Breast epithelium (tissue), 4 donors: ENCODE measurements at places on chromosomes 3 and 15. TPM values are rescaled to one million over a fixed set of nuclear protein-coding genes. Genes with fewer than 3 reads are reported as not detected.

- DNase-seq = no peak
Observed at GRCh38 chr15:84947947-84948830, 33.5 kb upstream of the PDE8A start.

DNA sequence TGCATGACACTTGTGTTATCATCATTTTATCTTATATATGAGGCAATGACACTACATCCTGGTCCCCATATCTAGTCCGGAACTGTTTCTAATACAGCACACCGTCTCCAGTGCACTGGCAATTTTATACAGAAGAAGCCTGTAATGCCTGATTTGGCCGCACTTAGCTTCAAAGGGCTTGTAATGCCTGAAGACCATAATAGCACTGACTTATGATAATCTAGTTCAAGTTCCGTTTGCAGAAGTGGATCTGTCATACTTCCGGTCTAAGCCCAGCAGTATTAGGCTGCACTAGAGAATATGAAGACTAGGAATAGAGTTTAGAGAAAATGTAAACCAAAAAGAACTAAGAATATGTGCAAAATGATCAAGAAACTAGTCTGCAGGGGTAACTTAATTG is 1.3 kb downstream of the BNIP2 start:
- no peak for DNase-seq

- DNase-seq = no peak
Observed at GRCh38 chr3:70763894-70764293, 451.5 kb upstream of the MDFIC2 start.

Gene FURIN
- 34.5 TPM for total RNA-seq
